ENCODE measurements at places on chromosomes 16 and 17. TPM values are rescaled to one million over a fixed set of nuclear protein-coding genes. Genes with fewer than 3 reads are reported as not detected.

DNA sequence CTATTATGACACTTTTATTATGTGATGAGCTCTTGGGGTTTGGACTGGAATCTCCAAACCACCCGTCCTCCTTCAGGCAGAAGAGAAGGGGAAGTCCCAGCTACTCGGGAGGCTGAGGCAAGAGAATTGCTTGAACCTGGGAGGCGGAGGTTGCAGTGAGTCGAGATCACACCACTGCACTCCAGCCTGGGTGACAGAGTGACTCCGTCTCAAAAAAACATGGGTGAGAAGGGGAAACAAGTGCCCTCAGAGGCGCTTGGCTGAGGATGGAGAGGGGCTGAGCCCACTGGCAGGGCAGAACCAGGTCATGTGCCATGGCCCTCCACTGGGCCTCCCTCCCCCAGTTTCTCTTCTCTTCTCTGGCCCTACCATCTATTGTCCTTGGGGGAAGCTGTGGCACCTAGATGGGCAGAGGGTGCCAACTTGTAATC is 120.9 kb upstream of the SMURF2 start:
- peak; percentile 49 for DNase-seq

- no peak for DNase-seq
Observed at GRCh38 chr16:53121043-53121620, 66.3 kb downstream of the CHD9 start.

DNA sequence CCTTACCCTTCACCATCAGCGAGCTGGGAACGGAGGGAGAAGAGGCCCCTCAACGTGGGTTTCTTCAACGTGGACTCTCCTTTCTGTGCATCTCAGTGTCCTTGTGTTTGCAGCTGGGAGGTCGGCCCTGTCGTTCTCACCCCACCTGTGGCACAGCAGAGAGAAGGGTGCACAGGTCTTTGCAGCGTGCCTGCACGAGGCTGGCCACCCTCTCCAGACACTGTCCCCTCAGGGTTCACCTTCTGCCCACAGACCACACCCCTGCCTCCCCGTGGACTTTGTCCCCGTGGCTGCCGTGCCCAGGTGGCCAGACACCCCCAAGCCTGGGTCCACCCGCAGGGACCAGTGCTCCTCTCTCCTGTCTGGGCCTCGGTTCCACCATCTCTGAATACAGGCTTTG is 7.3 kb upstream of the WDR45B start:
- no peak for DNase-seq

The GPRC5B gene
- total RNA-seq = 0.37 TPM

GRCh38 chr17:8925141-8925540 is 40.4 kb downstream of the PIK3R5 start:
- no peak for DNase-seq

The WFIKKN1 gene
- total RNA-seq = 0.33 TPM

DNA sequence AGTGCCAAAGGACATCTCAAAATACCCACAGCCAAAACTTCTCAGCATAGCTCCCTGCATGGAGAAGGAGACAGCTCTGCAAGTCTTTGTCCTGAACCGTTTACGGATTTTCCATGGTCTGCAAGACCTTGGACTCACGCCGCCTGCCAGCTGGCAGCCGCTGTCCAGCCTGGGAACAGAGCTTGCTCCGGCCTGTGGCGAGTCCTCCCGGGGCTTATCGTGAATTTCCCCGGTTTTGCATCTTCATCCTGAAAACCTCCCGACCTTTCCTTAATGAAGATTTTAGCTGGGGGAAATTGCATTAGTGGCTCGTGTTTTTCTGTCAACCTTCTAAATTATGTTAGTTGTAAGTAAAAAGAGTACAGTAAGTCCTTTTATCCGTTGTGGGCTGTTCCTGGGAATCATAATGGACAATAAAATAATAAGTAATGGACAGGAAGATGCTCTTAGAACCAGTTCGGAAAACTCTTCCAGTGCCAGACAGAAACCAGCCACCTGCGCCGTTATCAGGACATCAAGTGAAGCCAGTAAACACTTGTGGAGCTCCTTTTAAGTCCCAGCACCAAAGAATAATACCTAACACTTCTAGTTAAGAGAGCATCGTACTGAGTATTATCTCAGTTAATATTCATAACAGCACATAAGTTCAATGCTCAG is 112.4 kb upstream of the NOL11 start:
- DNase-seq = no peak

DNA sequence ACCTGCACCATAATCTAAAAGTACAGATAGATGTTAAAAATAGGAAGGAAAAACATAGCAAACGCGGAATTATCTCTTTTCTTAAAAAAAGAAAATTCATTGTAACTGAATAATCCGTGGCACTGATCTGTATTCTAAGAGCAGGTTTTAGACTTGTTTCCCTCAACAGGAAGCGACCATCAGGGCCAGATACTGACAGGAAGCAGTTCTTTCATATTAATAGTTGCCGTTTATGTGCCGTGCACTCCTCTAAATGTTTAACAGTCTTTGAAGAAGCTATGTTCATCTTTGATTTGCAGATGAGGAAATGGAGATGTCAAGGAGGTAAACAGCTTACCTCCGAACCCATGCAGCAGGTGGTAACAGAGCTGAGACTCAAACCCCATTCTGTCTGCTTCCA is 23.6 kb downstream of the DYNLRB2 start:
- no peak for DNase-seq

DNA sequence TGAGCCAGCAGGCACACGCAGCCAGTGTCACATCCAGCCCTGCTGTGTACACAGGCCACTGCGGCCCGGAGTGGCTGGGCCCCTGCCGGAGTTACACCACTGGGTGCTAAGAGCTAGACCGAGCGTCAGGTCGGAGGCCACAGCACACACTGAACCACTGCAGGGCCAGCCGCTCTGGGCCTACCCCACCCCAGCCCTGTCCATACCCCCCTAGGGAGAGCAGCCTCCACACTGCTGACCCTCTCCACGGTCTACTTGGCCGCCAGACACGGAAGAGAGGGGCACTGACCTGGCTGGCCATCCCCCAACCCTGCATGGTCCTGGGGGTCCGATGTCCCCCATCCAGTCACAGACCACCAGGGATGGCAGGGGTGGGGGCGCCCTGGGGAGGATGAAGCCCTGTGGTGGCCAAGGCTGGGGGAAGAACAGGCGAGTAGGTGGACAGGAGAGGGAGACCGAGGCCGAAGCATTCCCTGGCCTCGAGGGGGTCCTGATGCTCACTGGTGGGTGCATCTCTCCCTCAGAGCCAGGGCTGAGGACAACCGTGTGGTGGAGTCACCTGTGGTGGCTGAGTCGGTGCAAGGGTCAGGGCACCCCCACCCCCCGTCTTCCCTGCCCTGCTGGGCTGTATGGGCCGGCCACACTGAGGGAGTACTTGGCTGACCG is 34.9 kb upstream of the ZC3H18 start:
- DNase-seq = no peak

The CCL4L2 gene
- 3.9 TPM for total RNA-seq

DNA sequence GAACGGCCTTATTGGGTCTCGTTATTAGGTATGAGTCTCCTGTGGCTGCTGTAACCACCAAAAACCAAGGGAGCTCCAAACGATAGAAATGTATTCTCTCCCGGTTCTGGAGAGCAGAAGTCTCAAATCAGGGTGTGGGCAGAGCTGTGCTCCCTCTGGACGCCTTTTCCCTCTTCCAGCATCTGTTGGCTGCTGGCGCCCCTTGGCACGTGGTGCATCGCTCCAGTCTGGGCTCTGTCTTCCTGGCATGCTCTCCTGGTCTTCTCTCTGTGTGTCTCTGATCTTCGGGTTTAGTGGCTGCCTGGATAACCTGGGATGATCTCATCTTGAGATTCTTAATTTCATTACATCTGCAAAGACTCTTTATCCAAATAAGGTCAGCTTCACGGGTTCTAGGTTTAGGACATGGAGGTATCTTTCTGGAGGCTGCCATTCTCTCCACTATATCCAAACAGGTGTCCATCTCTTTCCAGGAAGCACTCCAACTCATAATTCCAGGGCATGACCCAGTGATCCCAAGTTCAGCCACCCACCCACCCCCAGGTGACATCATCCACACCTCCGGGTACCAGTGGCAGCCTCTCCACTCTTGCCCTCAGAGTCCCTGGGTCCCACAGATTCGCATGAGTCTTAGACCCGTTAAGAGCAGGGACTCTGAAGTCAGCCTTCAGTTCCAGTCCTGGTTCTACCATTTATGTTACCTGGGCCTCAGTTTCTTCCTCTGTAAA is 145.5 kb upstream of the FOXF1 start:
- DNase-seq = no peak

The IRF8 gene
- total RNA-seq = 184 TPM

The EPN3 gene
- total RNA-seq = not detected

DNA sequence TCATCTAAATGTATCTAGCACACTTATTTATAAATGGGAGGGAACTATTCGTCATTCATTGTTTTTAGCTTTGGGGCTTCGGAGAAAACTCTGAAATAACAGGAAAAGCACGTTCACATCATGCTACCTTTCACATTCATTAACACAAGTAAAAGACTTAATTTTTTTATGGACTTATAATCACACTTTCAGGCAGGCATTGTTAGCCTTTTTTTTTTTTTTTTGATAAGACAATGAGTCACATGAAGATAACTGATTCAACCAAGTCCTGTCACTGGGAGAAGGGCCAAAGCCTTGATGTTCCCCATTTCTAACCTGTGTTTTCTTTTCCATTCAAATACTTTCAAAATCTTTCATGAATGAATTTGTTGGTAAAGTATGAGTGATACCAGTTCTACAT is 631.3 kb upstream of the CA10 start:
- DNase-seq = no peak

The FSCN2 gene
- 0.30 TPM for total RNA-seq

GRCh38 chr17:61875285-61875684 is 12.0 kb upstream of the BRIP1 start:
- DNase-seq = no peak

The CA5A gene
- not detected for total RNA-seq

- DNase-seq = peak; percentile 62
Observed at GRCh38 chr17:45222289-45222995, 757 bp downstream of the FMNL1 start.

DNA sequence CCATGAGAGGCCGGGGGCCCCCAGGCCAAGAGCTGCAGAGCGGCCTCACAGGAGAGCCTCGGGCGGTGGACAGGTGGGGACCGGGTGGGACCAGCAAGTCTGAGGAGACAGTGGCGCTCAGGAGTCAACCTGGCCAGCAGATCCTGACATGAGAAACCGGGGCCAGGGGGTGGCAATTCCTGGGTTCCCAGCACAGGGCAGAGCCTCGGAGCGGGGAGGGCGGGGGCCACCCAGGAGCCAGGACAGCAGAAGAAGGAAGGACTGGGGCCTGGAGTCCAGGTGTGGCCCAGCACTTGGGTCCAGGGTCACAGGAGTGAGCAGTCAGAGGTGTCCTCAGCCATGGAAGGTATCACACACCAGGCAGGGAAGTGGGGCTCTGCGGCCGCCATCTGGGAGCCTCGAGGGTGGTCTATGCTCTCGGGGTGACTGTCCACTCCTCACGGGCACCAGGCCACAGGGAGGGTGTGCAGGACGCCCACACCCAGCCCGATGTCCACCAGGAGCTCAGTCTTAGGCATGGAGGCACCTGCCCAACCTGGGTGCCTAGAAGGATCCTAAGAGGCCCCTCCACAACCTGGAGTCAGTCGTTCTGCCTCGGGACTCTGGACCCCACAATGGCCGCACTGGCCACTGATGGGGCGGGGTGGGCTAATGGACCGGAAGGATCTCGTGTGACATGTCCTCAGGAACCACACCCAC is 29.1 kb downstream of the PIEZO1 start:
- DNase-seq = no peak

The PMP22 gene
- not detected for total RNA-seq

DNA sequence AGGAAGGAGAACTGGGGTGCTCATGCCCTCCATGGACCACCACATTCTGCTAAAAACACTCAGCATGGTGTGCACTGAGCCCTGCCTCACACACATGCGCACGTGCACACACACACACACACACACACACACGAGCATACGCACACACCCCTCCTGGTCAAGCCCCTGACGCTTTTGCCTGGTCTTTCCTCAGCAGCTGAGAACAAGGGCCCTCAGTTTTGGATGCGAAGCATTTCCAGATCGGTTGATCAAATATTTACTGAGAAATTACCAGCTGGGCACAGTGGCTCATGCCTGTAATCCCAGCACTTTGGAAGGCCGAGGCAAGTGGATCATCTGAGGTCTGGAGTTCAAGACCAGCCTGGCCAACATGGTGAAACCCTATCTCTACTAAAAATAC is 20.1 kb upstream of the RAI1 start:
- no peak for DNase-seq

GRCh38 chr17:75814900-75815373 is 29.3 kb downstream of the UNC13D start:
- no peak for DNase-seq

DNA sequence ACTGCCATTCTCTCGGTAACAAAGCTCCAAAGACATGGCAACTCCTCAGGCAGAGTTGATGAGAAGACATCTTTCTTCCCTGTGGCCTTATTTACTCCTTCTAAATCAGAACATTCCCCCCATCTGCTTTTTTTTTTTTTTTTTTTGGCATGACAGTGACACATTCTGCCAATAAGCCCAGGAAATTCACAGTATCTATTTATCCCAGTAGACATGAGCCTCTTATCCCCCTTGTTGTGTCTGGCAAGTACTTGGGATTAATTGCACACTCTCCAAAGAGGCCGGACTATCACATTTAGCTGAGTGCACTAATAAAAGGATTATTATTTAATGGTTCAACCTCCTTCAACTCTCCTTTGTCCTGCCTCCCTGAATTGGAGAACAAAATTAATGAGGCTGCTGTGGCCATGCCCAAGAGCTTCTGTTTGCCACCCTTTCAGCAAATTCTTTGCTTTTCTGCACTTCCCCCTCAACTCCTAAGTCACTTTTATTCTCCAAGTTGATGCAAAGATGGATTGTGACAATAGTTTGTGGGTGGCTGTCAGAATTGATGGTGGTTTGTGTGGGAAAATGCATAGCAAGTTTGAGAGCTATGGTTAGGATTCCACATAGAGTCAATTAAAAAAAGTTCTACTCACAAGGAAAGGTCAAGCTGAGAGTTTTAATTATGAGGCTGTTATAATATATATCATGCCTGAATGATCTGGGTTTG is 47.2 kb downstream of the GPR139 start:
- no peak for DNase-seq

The SRRM2 gene
- total RNA-seq = 790 TPM

The BAHCC1 gene
- total RNA-seq = not detected

DNA sequence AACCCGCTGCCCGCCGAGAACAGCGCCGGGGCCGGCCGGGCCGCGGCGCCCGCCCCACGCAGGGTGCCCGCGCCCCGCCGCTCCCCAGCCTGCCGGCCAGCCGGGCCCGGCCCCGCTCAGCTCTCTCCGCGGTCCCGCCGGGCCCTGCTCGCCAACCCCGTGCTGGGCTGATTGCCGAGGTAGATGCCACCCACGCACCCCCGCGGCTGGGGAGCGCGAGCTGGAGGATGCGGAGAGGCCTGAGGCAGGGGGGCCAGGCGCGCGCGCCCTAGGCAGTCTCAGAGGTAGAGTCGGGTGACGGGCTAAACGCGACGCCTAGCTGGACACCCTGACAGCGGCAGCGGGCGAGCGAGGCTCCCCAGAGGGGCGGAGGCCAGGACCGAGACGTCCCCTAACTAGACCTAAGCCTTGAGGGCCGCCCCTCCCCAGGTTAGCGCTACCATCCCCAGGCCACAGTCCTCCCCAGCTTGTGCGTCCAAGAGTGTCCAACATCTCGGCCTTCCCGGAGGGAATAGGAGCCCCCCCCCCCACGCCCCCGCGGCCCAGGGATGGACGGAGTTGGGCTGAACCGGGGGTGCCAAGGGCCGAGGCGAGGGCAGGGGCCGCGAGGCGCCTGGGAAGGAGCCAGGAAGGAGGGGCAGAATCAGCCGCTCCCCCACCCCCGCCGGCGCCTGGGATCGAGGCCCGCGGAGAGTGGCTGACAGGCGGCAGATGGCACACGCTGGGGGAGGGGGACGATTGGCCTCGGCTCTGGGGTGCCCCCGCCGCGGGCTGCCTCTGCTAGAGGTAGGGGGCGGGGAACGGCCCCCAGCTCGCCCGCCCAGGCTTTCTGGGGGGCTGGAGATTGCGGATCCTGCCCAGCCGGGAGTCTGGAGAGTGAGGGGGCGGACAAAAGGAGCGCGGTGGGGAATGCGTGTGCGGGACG is 2.5 kb upstream of the ZNF423 start:
- DNase-seq = peak; percentile 51

Measured in activated naive CD4-positive, alpha-beta T cell treated with anti-CD3 and anti-CD28 coated beads, Interleukin-2, amount 50 U/mL, for 72 hours (primary cell).